ENCODE measurements at places on chromosomes 13 and 19. TPM values are rescaled to one million over a fixed set of nuclear protein-coding genes. Genes with fewer than 3 reads are reported as not detected.

DNA sequence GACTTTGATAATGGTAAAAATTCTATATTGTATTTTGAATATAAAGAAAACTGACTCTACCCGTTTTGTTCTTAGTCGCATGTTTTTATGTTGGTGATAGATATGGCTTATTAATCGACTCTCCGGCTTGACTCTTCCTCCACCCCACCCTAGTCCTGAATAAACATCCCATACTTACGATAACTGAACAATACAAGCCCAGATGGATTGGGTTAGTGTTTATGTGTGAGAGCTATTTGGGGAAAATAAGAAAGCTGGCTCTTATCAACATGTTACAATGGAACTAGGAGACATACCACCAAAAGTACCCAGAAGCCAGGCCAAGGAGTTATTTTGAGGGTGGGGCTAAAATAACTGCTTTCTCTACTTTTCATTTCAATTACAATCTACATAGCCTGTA lies 796.3 kb downstream of the DIAPH3 start:
- H3K4me3 ChIP-seq: no peak overlapping the region
- no peak overlapping the region for H3K27ac ChIP-seq
- no peaks in the 10 kb centered on the region for H3K27me3 ChIP-seq
- H3K4me1 ChIP-seq: no peaks in the 10 kb centered on the region
- DNase-seq: no peak
- no peaks in the 10 kb centered on the region for H3K36me3 ChIP-seq

- H3K36me3 ChIP-seq: no peaks in the 10 kb centered on the region
- H3K27me3 ChIP-seq: no peaks in the 10 kb centered on the region
- no peaks in the 10 kb centered on the region for H3K4me1 ChIP-seq
- H3K4me3 ChIP-seq: no peak overlapping the region
Observed at GRCh38 chr19:8722032-8722431, 598 bp downstream of the OR2Z1 start.

DNA sequence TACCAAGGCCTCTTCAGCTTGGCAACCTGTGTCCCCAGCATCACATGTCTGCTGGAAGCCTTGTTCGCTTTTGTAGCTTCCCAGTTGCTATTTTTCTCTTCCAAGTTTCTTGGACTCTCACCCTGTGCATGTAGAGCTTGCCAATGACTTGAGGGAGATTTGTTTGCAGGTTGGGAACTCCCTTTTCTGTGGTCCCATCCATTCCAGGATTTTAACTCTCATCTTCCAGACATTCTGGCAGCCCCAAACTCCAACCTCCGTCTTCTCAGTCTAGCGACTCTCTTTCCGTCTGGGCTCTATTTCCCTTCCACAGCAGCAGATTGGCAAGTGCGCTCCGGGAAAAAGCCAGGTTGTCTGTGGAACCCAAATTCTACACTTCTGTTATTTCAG lies 9.0 kb downstream of the PLAUR start:
- no peaks in the 10 kb centered on the region for H3K4me1 ChIP-seq
- H3K27me3 ChIP-seq: no peaks in the 10 kb centered on the region
- no peak for DNase-seq
- H3K4me3 ChIP-seq: no peak overlapping the region

DNA sequence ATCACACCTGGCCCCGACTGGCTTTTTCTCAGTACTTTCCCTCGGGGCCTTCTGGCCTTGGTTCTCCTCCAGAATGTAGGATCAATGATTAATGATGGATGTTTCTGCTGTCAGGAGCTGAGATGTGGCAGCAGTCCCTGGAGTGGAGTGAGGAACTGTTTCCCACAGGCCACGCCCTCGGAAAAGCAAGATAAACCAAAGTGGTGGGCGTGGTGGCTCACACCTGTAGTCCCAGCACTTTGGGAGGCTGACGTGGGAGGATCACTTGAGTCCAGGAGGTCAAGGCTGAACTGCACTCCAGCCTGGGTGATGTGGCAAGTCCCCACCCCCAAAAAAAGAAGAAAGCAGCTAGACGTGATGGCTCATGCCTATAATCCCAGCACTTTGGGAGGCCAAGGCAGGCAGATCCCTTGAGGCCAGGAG lies 7.1 kb upstream of the SHFL start:
- no peaks in the 10 kb centered on the region for H3K4me1 ChIP-seq
- DNase-seq: no peak
- H3K4me3 ChIP-seq: no peak overlapping the region
- no peak overlapping the region for H3K27ac ChIP-seq
- no peaks in the 10 kb centered on the region for H3K27me3 ChIP-seq
- H3K36me3 ChIP-seq: no peaks in the 10 kb centered on the region

DNA sequence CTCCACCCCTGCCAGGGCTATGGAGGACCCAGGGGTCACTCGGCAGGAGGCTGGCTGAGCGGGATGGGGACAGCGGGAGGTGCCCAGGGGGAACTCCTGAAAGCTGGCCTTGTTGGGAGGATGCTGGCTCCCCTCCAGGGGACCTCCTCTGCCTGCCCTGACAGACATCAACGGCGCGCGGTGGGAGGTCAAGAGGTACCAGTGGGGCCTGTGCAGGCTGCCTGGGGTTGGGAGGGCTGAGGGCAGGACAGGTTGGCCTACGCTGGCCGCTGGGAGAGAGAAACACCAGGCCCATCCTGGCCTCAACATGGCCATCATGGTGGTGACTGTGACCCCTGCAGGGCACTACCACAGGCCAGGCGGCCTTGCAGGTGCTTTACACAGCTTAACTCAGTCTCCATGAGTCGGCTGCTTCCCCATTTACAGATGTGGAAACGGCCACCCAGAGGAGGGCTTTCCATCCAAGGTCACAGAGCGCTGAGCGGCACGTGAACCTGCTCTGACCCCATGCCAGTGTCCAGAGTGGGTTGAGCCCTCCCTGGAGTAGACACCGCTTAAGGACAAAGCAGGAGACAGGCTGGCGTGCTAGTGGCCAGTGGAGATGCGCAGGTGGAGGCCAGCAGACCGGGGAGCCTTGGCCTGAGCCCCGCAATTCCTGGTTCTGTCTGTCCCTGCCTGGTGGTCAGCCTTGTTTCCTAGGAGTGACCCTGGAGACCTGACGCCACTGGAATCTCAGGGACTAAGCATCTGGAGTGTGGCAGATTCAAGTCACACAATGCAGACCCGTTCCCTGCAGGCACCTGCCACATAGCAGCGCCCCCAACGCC lies 27.6 kb downstream of the CEBPG start:
- H3K4me3 ChIP-seq: no peak overlapping the region
- H3K4me1 ChIP-seq: peaks cover 3% of the 10 kb centered on the region
- H3K27ac ChIP-seq: no peak overlapping the region
- DNase-seq: no peak

DNA sequence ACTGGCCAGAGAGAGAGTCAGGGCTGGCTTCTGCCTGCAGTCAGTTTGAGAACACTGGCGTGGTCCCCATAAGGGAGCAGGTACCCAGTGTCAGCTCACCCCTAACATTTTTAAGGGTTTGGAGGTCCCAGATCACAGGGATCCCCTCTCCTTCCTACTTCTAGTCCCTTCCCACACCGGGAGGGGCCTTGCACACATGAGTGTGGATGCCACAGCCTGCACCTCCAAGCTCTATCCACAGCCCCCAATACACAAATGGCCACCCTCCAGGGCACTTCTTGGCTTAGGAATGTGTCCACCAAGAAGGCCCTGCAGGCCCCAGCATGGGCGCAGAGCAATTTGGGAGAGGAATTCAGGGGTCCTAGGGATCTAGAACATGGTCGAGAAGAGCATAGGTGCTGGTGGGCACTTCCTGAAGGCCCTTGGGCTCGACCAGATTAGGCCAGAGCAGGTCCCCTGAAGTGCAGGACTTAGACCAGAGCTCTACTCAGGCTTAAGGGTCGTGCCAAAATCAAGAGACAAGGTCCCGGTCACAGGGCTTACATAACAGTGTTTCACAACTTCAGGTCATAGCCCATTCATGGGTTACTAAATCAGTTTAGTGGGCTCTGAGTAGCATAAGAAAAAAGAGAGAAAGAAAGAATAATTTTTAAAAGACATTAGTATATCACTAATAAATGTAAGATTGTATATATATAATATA lies 16.0 kb downstream of the FXYD5 start:
- H3K27me3 ChIP-seq: no peaks in the 10 kb centered on the region
- no peak for DNase-seq
- no peaks in the 10 kb centered on the region for H3K36me3 ChIP-seq
- no peaks in the 10 kb centered on the region for H3K4me1 ChIP-seq

The CXCL17 gene
- total RNA-seq: 2.4 TPM

Data from prostate gland (tissue), 2 donors.